Immature natural killer cell (primary cell): ENCODE measurements at places on chromosomes 2 and 18. TPM values are rescaled to one million over a fixed set of nuclear protein-coding genes. Genes with fewer than 3 reads are reported as not detected.

RAMP1 gene
- 292 TPM for polyA plus RNA-seq

ACVR1 gene
- polyA plus RNA-seq: 1.4 TPM

KCNK3 gene
- not detected for polyA plus RNA-seq

GATA6 gene
- 0.09 TPM for polyA plus RNA-seq

CYP27C1 gene
- polyA plus RNA-seq: not detected

IL36RN gene
- polyA plus RNA-seq: not detected

UGT1A6 gene
- not detected for polyA plus RNA-seq

LOXHD1 gene
- not detected for polyA plus RNA-seq

HYCC2 gene
- 31.4 TPM for polyA plus RNA-seq

- DNase-seq: no peak
These were observed 320.6 kb upstream of the RAB12 start for GRCh38 chr18:8288472-8289195.

- no peak for DNase-seq
These were observed 140.8 kb downstream of the TTN start for GRCh38 chr2:178666458-178666857.

DNA sequence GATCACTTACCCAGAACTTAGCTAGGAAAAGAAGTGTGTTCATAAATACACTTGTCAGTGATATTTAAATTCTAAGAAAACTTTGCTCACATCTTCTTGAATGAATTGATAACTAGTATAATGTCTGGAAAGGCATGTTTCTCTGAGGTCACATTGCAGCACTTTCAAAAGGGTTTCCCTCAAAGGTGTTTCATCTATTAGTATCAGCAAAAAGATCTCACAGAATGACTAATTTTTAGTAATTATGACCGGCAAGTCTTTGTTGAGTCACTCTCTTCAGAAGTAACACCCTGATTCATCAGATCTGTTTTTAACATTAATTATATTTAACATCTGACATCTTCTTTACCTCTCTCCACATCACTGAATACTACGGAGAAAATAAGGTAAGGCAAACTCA lies 222.3 kb downstream of the IKZF2 start:
- DNase-seq: no peak

GRCh38 chr2:1670636-1671035 lies 73.7 kb downstream of the PXDN start:
- DNase-seq: no peak

DNA sequence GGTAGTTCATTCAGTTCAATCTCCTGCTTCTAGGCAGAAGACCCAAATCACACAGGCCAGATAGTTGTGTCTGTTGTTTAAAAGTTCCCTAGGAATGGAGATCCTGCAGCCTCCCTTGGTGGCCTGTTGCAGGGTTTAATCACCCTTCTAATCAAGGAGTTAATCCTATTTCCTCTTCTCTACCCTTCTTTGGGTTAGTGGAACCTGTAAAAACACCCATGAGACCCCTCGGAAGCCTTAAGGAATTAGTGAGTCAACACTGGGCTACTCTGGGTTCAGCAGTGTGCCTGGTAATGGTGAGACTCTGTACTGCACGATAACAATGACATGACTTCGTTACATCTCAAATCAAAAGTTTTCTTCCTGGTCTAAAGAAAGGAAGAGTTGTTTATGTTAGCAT lies 217.6 kb upstream of the NRP2 start:
- DNase-seq: no peak

DNA sequence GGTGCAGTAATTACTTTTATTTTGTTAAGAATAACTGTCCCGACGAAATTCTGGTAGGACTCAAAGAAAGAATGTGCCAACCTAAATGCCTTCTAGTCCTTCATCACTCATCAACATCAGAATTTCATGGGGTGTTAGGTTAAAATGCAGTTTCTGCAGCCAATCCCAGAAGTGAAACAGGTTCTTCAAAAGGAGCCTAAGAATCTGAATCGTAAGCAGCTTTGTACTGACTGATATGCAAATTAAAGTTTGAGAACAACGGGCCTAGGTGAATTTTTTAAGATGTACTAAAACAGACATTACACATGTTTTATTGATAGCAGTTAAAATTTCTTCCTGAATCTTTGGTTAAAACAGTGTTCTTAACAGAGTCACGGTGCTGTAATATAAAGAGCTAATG lies 140.3 kb upstream of the ZC3H15 start:
- no peak for DNase-seq

GRCh38 chr2:186485576-186485870 lies 537 bp upstream of the ZC3H15 start:
- DNase-seq: no peak

- no peak for DNase-seq
These were observed 547.7 kb upstream of the ZEB2 start for GRCh38 chr2:145067549-145068030.

GRCh38 chr2:24073816-24074215 lies 2.3 kb downstream of the SF3B6 start:
- no peak for DNase-seq

DNA sequence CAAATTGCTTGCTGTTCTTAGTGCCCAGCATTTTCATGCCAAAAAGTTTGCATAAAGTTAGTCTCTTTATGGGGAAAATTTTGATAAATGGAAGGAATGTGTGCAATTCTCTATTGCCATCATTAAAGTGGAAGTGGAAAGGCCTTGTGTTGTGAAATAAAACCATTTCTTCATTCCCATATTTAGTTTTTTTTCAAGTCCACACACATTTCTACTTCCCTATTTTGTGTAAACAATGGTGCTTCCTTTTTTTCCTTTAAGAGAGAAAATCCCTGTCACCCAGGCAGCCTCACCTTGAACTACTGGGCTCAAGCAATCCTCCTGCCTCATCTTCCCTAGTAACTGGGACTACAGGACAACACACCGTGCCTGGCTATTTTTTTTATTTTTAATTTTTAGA lies 42.3 kb upstream of the NCOA1 start:
- DNase-seq: no peak

DNA sequence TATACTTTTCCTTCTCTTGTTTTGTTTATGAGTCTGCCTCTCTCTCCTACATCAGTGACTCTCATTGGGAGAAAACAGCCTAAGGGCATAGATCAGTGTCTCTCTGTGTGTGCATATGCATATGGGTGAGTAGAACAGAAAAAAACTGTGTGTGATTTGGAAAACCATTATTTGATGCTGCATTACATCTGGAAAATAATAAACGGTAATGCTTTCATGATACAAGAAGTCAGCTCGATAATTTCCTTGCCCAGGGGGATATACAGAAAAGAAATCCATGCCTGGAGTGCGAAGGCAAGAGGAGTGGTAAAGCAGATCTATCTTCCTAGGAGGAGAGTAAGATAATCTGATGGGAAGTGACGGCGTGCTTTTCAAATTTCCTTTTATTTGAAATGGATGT lies 221.5 kb upstream of the LYPD1 start:
- DNase-seq: no peak

- DNase-seq: no peak
These were observed 9.9 kb upstream of the NPC1 start for GRCh38 chr18:23596183-23596582.
